ENCODE measurements at places on chromosomes 4 and X.

DNA sequence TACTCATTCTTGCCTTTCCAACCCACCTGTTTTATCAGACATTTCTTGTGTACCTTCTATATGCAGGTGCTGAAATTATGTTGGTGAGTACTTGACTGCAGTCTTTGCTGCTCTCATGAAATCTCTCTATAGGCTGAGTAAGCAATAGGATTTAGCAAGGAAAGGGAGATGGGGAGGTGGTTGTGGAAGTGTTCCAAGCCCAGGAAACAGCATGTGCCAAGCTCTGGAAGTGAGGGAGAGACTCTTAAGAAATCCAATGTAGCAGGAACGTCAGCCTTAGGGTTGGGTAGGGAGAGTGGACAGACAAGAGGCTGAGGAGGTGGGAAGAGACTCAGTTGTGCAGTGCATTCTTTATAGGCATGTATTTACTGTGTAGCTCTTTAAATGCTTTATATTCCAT is 5.6 kb downstream of the SEPTIN11 start:
- DNase-seq, result no peak

DNA sequence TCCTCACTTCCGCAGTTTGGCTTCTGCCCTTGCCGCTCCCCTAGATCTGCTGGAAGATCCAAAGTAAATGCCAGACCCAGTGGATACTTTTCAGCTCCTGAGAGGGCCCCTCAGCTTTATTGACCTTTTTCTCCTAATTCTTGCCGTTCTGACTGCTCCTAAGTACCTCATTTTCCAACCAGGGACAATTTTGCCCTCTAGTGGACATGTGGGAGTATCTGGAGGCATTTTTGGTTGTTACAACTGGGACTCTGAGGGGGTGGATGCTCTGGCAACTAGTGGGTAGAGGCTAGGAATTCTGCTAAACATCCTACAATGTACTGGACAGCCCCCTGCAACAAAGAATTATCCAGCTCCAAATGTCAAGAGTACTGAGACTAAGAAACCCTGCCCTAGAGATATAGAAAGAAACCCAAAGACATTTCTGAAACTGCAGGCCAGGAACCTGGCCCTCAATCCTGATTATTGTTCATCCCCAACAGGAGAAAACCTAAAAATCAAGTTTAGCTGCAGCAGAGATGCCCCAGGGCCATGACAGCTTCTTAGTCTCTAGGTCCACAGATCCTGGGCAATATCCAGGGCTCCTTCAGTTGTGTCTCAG is 3.4 kb downstream of the TEX13B start:
- DNase-seq, result no peak

DNA sequence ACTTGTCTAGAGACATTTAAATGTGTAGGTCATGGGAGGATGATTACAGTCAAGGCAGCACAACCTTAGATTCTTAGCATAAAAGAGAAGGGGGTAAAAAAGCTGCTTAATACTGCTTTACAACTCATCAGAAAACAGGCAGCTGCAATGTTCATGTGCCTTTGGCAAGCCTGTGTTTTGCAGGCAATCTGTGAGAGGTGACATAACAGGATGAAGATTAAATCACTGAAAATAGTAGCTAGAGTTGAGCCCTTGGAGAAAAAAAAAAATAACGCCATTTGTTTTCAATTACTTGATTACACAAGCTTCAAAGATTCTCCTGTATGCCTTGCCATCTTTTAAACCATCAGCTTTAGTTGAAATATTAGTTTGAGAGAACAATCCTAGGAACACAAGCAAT is 847.6 kb upstream of the LCORL start:
- DNase-seq, result no peak

DNA sequence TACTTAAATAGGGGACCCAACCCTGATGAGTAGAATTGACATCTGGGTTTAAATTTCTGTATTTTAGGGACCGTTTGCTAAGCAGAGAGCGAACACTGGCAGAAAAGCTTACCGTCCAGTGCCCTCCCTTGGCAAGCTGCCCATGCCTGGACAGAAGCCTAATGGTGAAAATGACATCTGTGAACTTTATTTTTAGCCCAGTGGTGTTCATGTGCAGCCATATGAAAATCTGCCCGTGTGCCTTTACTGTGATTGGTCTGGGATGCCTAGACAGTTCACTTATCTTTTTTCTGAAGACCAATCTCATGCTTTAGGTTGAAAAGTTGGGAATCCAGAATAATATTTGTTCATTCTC is 1.1 kb downstream of the STBD1 start:
- no peak for DNase-seq

GRCh38 chrX:71151366-71151765 is 6.7 kb downstream of the NLGN3 start:
- no peak for DNase-seq

- no peak for DNase-seq
Measured at GRCh38 chr4:124090021-124090420, 622.5 kb downstream of the ANKRD50 start.

- no peak for DNase-seq
Measured at GRCh38 chr4:152112190-152112589, 351.4 kb upstream of the GATB start.

- DNase-seq, result no peak
Measured at GRCh38 chrX:37603938-37604409, 32.5 kb downstream of the LANCL3 start.

DNA sequence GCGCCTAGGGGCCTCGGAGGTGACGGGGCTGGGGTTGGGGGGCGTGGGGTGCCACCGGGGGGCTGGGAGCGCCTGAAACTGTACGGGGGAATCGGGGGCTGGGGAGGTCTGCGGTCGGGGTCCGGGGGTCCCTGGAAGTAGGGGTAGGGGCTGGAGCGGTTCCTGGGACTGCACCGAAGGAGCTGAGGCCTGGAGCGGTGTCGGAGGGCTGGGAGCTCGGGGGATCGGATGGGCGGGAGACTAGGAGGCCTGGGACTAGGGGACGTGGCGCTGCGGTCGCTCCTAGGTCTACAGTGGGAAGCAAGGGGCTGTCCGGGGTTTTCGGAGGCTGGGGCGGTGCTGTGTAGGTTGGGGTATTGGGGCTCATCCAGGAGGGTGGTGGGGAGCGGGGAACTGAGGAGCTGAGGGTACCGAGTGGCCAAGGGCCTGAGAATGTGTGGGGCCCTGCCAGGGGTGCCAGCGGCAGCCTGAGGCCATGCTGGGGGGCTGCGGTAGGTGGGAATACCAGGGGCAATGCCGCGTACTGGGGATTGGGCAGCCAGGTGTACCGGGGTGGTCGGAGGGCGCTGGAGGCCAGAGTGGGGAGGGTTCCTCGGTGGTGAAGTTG is 562 bp downstream of the AKAP17A start:
- no peak for DNase-seq

- no peak for DNase-seq
Measured at GRCh38 chr4:86334020-86334750, 25.7 kb downstream of the MAPK10 start.

DNA sequence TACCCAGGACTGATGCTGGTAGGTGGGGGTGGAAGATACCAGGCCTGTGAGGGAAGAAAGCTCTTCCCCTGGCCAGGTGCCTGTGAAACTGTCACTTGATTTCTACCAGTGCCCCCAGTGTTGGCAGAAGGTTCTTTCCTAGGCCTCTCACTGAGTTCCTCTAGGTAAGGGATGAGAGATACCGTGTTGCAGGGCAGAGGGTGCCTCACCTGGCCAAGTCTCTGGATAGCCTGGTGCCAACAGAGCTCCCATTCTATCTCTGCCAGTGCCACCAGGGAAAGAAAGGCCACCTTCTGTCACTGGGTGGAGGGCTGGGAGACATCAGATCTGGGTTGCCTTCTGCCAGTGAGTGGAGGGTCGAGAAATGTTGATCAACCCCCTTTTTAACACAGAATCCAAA is 94.1 kb downstream of the RTL5 start:
- no peak for DNase-seq

DNA sequence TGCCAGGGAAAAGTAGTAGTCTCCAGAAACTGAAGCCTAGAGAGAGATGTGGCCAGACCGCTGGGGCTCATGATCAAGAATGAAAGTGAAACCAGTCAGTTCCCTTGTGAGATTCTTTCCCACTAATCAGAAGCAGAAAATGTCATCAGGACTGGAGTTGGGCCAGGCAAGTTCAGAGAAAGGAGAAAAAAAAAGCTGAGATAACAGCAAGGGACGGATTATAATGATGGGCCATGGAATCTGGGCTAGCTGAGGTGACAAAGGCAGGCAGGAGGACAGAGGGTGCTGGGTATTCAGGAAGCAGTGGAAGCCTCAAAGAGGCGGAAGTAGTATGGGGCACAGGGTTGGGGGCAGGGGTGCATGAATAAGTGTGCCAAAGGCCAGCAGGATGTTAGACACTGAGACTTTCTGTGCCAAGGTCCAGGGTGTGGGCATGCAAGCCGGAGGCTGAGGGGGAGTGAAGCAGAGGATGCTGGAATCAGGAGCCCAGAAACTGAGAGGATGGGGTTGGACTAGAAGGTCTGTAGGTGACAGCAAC is 2.5 kb downstream of the CXorf38 start:
- DNase-seq, result peak; percentile 41

DNA sequence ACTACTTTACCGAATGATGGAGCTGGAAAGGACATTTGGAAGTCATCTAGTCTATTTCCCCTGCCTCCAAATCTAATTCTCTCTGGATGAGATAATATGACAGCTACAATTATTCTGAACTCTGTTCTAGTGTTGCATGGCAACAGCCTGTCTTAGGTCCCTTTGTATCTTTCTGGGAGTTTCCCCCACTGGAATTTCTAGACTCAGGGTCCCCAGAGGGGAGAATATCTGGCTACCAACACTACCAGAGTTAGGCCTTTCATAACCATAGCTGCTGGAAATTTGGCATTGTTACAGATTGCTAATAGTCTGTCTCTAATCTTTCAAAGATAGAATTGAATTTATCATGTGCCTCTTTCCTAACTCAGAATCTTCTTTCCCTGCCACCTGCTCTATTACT is 4.5 kb downstream of the MSN start:
- DNase-seq, result no peak

- no peak for DNase-seq
Measured at GRCh38 chr4:59630922-59631321, 1569.2 kb upstream of the ADGRL3 start.

GRCh38 chr4:147678796-147679549 is 5.0 kb downstream of the PRMT9 start:
- DNase-seq, result no peak

GRCh38 chr4:139984471-139984870 is 169.5 kb downstream of the MAML3 start:
- DNase-seq, result no peak

- no peak for DNase-seq
Measured at GRCh38 chrX:131650637-131651410, 107.0 kb downstream of the OR13H1 start.

All from activated CD8-positive, alpha-beta memory T cell treated with anti-CD3 and anti-CD28 coated beads, Interleukin-2, amount 50 U/mL, for 4 hours (primary cell).